ENCODE measurements at places on chromosomes 7 and 10.

DNA sequence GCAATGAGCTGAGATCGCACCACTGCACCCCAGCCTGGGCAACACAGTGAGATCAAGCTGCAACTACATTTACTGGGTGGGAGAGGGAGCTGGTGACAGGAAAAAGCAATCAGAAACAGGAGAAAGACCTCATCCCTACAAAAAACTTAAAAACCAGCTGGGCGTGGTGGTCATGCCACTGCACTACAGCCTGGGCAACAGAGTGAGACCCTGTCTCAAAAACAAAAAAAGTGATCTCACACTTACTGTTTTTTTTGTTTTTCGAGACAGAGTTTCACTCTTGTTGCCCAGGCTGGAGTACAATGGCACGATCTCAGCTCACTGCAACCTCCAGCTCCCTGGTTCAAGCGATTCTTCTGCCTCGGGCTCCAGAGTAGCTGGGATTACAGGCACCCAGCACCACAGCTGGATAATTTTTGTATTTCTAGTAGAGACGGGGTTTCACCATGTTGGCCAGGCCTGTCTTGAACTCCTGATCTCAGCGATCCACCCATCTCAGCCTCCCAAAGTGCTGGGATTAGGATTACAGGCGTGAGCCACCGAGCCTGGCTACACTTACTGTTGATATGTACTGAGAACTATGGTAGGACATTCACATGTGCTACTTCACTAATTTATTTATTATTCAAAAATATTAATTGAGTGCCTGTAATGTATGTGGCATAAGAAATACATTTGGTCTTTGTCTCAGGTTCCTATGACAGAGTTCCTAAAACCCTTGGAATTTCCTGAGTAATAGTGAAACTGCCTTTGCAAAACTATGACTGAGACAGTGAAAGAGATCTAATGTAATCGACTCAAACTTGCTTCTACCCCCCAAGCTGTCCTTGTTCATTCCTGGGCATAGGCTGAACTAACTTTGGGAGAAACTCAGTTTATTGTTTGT, 27.7 kb upstream of the NRBF2 start:
- DNase-seq = no peak

GRCh38 chr7:37052705-37053104, 328.4 kb upstream of the AOAH start:
- no peak for DNase-seq

GRCh38 chr10:132410779-132411532, 14.0 kb downstream of the PWWP2B start:
- DNase-seq = no peak

- no peak for DNase-seq
These were observed 34.2 kb downstream of the ADRB1 start for GRCh38 chr10:114077815-114078219.
